ENCODE measurements at places on chromosomes 7 and 10.

- no peak for DNase-seq
Measured at GRCh38 chr10:44647877-44648542, 263.1 kb upstream of the CXCL12 start.

GRCh38 chr7:47967708-47968107, 11.7 kb downstream of the HUS1 start:
- no peak for DNase-seq

GRCh38 chr10:16854623-16855022, 37.4 kb upstream of the RSU1 start:
- DNase-seq: no peak

- peak; percentile 88 for DNase-seq
Measured at GRCh38 chr10:8053446-8054243, 843 bp upstream of the GATA3 start.

- DNase-seq: no peak
Measured at GRCh38 chr10:72310636-72311035, 36.9 kb downstream of the DDIT4 start.

- DNase-seq: no peak
Measured at GRCh38 chr10:132523561-132524442, 13.8 kb upstream of the INPP5A start.

- DNase-seq: no peak
Measured at GRCh38 chr7:120460949-120461348, 188.0 kb downstream of the KCND2 start.

DNA sequence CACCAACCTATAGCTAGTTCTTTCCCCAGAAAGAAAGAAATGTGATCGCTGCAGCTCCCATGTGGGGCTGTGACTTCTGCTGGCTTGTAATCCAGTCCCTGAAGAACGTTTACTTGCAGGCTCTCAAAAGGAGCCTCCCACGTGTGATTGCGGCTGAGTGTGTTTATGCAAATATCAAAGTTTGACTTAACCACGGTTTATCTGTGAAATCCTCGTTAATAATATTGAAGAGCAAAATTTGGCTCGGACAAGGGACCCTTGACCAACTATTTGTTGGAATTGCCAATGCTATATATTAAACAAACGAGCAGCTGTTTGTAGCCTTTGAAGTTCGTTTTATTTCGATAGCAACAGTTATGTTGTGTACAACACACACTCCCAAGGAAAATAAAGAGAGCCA, 470.1 kb upstream of the NRP1 start:
- no peak for DNase-seq

- no peak for DNase-seq
Measured at GRCh38 chr10:43872644-43873043, 224.0 kb upstream of the ZNF32 start.

DNA sequence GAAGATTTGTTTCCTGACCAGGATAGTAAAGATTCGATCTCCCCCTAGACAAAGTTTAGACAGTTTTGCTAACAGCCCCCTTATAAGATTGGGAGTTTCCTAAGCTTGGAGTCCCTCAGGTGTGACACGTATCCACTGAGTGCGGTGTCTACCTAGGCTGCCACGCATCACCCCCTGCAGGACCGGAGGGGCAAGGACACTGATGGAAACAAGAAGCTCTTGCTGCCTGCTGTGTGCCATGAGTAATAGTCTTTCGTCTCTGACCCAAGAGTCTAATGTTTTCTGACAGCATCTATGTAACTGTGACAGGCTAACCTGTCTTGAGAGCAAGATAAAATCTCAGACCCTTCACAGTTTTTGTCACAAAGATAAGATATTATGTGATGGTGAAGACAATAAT, 173.5 kb downstream of the SEMA3E start:
- DNase-seq: no peak

GRCh38 chr10:2358586-2358985, 621.3 kb upstream of the ADARB2 start:
- DNase-seq: no peak

GRCh38 chr7:4077980-4078379, 604.1 kb upstream of the FOXK1 start:
- no peak for DNase-seq

DNA sequence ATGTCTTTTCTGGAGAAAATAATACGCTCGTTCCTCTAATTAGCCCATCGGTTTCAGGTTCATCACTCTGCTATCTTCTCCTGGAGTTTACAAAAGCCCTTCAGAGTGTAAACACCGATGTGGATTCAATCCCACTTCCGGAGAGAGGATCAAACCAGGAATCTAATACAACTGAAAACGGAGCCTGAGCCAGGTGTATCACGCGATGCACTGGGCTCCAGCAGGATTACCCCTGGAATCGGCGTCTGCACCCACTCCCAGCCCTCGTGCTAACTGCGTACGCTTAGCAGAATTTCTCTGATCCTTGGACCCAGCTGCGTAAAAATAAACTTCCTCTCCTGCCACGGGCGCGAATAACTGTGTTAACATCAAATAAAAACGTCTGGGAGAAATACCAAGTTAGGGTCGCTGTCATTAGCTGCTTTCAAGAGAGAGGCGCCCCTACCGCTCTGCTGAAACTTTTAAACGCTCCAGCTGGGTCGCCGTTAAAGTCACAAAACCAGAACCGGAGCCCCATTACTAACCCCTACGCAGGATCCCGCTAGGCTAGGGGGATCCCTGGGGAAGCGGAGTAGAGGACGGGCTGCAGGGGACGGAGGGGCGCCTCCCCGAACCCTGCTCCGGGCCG, 502 bp downstream of the ZNF3 start:
- no peak for DNase-seq

DNA sequence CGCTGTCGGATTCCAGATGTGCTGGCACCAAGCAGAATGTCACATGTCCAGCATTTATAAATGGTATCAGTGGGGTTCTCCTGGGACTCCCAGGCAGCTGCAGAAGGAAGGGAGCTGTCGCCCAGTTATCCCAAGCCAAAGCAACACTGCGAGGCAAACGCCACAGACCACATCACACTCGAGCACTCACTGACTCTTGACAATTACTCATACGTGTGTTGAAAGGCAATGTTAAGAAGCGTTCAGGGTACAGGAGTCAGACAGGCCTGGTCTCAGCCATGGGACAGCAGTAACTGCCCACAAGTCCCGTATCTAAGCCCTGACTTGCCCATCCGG, 113.4 kb downstream of the DIP2C start:
- DNase-seq: no peak

GRCh38 chr10:91621483-91622113, 11.3 kb downstream of the PPP1R3C start:
- no peak for DNase-seq

DNA sequence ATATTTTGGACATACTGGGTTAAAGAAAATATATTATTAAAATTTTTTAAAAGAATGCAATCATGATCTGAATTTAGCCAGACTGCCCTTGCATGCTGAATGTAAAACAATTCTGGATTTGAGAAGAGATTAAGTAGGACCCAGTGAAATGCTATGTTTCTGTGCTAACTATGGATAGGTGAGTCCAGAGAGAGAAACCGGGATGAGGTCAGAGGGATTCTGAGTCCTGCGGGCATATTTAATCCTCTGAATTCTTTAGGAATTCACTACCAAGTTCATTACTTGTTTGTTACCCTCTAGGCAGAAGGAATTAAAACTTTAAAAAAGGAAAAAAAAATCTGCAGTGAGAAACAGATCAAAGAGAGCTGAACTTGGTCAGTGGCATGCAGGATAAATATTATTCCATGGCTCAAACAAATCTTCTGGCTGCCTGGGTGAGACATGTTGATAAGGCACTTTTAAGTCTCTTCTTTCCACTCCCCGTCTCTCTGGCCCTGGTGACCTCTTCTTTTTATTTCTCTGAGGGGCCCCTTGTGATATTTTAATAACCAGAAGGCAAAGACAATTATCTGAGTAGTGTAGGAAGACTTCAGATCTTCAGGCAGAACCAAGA, 50.2 kb upstream of the LYZL1 start:
- no peak for DNase-seq

- no peak for DNase-seq
Measured at GRCh38 chr7:71482284-71482683, 350.3 kb downstream of the GALNT17 start.

DNA sequence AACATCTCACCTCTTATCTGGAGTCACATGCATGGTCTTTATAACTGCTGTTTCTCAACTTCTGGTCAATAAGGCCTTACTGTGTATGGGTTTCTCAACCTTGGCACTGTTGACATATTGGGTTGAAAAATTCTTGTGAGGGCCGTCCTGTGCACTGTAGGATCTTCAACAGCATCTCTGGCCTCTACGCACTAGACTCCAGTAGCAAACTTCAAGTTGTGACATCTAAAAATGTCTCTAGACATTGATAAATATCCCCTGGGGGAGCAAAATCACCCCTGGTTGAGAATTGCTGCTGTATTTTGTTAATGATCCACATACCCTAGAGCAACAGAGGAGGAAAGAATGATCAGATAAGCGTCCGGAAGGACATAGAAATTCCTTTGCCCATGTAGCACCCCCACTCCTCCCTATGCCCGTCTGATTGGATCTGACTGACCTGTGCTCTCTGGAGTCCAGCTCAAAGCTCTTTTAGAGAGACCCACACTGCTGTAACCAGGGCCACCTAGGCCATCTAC, 423.5 kb upstream of the ZMIZ1 start:
- no peak for DNase-seq

DNA sequence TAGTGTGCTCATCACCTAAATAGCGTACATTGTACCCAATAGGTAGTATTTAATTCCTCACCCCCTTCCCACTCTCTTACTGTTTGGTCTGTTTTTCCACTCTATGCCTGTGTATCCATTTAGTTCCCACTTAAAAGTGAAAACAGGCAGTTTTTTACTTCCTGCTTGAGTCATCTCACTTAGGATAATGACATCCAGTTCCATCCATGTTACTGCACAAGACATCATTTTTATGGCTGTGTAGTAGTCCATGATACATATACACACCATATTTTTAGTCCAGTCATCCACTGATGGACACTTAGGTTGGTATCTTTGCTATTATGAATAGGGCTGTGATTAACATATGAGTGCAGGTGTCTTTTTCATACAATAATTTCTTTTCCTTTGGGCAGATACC, 10.1 kb downstream of the STK17A start:
- DNase-seq: no peak

- no peak for DNase-seq
Measured at GRCh38 chr7:51324206-51324898, 7.7 kb upstream of the COBL start.

GRCh38 chr7:29957521-29958310, 31.9 kb downstream of the SCRN1 start:
- DNase-seq: no peak

DNA sequence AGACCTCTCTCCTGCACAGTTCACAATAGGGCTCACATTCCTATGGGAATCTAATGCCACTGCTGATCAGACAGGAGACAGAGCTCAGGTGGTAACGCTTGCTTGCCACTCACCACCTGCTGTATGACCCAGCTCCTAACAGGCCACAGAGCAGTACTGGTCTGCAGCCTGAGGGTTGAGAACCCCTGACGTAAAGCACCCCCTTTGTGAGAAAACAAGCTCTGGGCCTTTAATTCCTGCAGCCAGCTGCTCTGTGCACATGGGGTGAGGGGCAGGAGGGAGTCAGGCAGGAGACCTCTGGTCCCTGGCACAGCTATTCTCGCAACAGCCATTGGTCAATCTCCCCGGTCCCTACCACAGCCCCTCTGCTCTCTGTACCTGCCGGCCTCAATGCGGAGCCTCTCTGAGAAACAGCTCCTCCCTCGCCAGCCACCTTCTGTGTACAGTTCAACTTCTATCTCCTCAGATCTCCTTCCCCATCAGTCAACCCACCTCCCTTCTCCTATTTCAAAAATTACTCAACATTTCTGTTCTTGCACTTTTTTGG, 102.0 kb downstream of the LANCL2 start:
- DNase-seq: no peak

- no peak for DNase-seq
Measured at GRCh38 chr7:30771880-30772425, 736 bp downstream of the MINDY4 start.

DNA sequence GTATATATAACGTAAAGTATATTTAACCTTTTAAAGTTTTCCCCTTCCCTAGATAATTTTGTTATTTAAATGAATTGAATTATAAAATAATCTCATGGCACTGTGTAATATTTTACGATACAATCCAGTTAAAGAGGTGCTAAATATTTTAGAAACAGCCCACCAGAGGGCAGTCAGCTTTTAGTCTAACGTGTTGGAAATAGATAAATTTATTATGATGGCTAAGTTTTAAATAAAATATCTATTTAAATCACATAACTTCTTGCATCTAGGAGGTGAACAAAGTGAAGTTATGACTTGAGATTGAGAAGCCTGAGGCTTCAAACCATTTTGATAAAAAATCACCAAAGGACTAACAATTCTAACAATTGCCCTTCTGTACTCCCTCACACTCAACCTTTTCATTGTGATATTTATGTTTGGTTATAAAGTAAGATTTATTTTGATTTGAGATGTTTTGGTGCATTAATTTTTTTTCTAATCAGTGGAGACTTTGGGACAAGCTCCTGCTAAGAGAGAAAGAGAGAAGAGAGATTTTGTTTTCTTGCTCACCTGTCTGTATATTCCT, 171.5 kb upstream of the SP4 start:
- DNase-seq: no peak

GRCh38 chr7:70614237-70615045, 517.5 kb upstream of the GALNT17 start:
- no peak for DNase-seq

- no peak for DNase-seq
Measured at GRCh38 chr10:10903620-10904019, 114.1 kb upstream of the CELF2 start.

GRCh38 chr10:73717556-73717955, 19.6 kb upstream of the AGAP5 start:
- DNase-seq: no peak

DNA sequence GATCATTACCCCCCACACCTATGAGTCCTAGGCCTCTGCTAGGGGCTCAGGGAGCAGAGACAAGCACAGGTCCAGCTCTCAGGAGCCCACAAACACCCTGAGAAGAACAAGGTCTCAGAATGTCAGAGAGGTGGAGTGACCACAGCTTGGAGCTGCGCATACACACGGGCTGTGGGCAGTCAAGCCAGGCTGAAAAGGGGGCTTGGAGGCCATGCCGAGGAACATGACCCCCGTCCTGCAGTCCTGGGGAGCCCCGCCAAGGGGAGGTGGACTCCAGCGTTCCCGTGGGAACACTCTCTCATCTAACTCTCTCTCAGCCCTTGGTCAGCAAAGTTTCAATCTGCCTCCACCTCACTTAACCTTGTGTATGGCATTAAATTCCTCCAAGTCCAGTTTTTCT, 7.8 kb upstream of the MMP21 start:
- no peak for DNase-seq

DNA sequence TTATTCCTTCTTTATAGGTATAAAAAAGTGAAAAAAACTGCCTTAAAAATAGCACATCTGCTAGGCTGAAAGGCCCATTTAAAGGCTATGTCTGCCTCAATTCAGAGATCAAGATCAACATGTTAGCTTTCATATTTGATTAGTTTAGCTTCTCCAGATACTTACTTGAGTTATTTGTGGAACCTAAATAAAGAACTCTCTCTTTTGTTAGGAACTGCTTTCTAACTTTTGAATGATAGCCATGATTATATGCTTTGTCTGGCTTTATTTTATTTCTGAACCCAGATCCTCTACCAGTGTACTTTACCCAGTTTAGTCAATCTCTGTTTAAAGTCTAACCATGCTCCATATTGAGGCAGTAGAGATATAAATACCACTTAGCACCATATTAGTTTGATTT, 515.5 kb upstream of the SEMA3D start:
- no peak for DNase-seq

- DNase-seq: no peak
Measured at GRCh38 chr7:121352323-121352722, 23.5 kb downstream of the WNT16 start.

GRCh38 chr7:117041007-117041406, 87.7 kb downstream of the ST7 start:
- DNase-seq: no peak

Measured in CD8-positive, alpha-beta memory T cell (primary cell).